Pons (tissue), 1 donor: ENCODE measurements at places on chromosomes 13 and 19.

DNA sequence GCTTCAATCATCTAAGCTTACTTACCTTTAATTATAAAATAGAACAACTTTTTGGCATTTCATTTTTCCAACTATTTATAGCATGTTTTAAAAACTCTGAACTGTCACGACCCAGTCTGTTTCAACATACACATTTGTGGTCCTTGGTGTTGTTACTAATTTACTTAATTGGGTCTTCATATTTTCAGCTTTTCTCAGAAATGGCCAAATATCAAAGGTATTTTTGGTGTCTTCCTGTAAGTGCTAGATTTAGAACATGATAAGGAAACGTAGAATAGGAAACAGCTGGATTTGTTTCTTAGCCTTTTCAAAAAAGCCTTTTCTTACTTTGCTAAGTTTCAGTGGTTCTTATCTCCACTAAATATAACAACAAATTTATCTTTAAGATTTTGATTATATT lies 11.4 kb downstream of the LPAR6 start:
- DNase-seq = no peak

GRCh38 chr13:46165485-46166223 lies 16.3 kb downstream of the LCP1 start:
- no peak for DNase-seq

GRCh38 chr19:31546205-31546960 lies 197.1 kb upstream of the TSHZ3 start:
- DNase-seq = no peak

DNA sequence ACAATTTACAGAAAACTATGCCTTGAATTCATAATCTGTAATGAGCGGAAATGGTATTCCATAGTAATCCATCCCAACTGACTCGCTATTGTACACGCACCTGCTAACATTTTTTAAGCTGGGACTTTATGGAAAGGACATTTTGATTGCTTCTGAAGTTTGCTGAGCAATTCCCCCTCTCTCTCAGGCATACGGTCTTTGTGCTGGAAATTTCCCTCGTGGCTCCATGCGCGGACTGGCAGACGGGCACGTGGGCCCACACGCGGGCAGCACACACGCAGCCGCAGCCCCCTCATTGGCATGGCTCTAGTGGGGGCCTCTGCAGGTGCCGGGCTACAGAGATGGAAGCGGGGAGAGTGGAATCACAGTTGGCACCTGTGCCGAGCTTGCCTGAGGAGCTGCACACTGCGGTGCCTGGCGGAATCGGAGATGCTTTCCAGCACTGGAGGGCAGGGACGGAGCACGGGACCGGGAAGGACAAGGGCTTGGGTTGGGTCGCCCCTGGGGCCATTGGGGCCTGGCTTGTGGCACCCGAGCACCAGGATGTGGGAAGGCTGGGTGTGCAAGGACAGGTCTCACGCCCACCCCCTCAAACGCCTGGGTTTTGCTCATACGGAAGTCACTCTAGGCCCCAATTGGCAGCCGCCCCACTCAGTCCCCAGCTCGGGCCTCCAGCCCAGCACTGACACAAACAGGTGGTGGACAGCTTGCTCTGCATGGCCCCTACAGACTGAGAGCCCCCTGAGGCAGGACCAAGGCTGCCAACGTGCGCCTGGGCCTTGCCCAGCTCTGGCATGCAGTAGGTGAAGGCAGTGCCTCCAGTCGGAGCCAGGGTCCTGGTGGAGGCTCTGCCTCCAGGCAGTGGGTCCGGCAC lies 30.2 kb upstream of the CCNE1 start:
- DNase-seq = no peak

DNA sequence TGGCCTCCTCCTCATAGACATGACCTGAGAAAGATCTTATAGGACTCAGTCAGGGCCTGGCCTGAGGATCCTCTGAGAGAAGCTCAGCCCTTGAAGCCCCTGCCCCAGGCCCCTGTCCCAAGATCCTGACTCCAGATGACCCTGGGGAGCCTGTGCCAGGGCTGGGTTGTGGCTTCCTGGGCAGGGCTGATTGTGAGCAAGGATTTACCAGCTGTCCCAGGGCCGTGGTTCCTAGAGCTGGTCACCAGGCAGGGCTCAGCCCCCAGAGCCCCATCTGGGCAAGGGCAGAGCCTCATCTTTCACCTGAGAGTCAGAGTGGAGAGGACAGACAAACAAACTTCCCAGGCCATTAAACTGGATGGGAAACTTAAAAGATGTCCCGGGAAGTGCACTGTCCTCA lies 1.9 kb downstream of the CEACAM21 start:
- no peak for DNase-seq

- DNase-seq = no peak
Measured at GRCh38 chr13:113589961-113590339, 5.4 kb downstream of the TFDP1 start.
